Endodermal cell (in vitro differentiated cells): ENCODE measurements at places on chromosomes 6 and 20. TPM values are rescaled to one million over a fixed set of nuclear protein-coding genes. Genes with fewer than 3 reads are reported as not detected.

TNFAIP3 gene
- total RNA-seq, result 8.2 to 15.1 TPM (median 12.3 TPM) in 3 replicates

FAM184A gene
- total RNA-seq, result 186 to 342 TPM (median 205 TPM) in 3 replicates

CFAP61 gene
- 0.73 to 1.1 TPM in 2 of 3 replicates, not detected in the other for total RNA-seq

KCNK5 gene
- total RNA-seq, result 17.1 to 34.2 TPM (median 32.2 TPM) in 3 replicates

GPR6 gene
- total RNA-seq, result not detected in 3 replicates

- H3K4me3 ChIP-seq, result no peak overlapping the region
- H3K27ac ChIP-seq, result no peak overlapping the region
- no peaks in the 10 kb centered on the region for H3K4me1 ChIP-seq
- no peaks in the 10 kb centered on the region for H3K36me3 ChIP-seq
- H3K27me3 ChIP-seq, result no peaks in the 10 kb centered on the region
Measured at GRCh38 chr6:112298021-112298745, 43.8 kb upstream of the LAMA4 start.

DNA sequence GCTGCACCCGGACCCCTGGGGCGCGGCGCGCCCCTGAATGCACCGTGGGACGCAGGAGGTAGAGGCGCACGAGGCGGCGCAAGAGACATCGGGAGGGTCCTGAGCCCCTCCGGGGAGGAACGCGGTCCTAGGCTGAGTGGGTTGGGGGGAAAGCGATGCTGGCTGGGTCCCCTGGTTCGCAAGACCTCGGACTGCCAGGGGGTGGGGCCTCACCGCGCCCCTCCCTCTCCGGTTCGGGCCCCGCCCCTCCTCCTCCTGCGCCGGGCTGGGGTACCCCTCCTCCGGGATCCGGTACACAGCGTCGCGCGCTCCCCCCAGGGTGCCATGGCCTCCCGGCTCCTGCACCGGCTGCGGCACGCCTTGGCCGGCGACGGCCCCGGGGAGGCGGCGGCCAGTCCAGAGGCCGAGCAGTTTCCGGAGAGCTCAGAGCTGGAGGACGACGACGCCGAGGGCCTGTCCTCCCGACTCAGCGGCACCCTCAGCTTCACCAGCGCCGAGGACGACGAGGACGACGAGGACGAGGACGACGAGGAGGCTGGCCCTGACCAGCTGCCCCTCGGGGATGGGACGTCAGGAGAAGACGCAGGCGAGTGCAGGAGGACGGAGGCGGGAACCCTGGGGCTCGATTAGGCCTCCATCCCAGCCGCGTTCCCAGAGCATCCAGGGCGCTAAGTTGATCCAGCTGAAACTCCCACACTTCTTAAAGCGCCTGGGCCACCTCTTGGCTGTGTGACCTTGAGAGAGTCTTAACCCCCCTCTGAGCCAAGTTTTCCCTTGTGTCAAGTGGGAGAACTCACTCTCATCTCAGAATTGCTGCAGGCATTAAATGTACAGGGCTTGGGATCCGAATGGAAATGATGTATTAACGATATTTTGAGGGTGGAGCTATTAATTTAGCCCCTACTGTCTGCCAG is 541 bp downstream of the SNX21 start:
- H3K27me3 ChIP-seq, result no peaks in the 10 kb centered on the region
- DNase-seq, result peak; percentile 93
- peak overlapping the region; percentile 42 for H3K27ac ChIP-seq
- H3K4me1 ChIP-seq, result peaks cover 6% of the 10 kb centered on the region
- peak overlapping the region; percentile 79 for H3K4me3 ChIP-seq

DNA sequence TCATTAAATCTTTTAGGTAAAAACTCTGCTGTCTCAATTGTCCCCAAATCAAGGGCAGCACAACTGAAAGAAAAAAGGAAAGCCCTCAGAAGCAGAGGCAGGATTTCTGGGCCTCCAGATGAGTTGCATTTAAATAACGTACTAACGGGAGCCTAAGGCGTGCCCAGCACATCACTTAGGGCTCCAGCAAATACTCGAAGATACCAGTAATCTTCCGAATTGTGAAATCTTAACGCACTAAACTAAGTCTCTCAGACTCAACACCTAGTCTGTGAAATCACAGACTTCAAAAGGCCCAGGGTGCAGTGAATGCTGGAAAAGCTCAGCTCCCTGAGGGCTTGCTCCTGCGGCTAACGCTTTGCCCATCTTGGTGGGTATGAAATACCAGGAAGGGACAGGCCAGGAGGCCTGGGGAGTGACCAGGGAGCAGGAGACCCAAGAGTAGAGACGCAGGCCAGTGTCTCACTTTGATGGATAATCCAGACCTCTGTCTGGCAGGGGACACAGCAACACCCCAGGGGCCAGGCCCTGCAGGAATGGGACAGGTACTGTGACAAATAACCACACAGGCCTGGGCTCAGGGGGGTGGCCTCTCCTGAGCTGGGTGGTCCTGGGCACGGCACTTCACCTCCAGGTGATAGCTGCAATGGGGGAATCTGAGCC is 36.4 kb downstream of the RRBP1 start:
- peaks cover 76% of the 10 kb centered on the region for H3K36me3 ChIP-seq
- DNase-seq, result no peak
- peaks cover 35% of the 10 kb centered on the region for H3K4me1 ChIP-seq
- no peak overlapping the region for H3K27ac ChIP-seq
- H3K27me3 ChIP-seq, result no peaks in the 10 kb centered on the region
- no peak overlapping the region for H3K4me3 ChIP-seq

GRCh38 chr6:28208111-28208659 is 16.9 kb upstream of the ZSCAN9 start:
- peaks cover 92% of the 10 kb centered on the region for H3K27me3 ChIP-seq
- H3K4me1 ChIP-seq, result no peaks in the 10 kb centered on the region
- peak overlapping the region; percentile 90 for H3K4me3 ChIP-seq
- no peak overlapping the region for H3K27ac ChIP-seq

- H3K27me3 ChIP-seq, result no peaks in the 10 kb centered on the region
- no peaks in the 10 kb centered on the region for H3K4me1 ChIP-seq
- H3K36me3 ChIP-seq, result no peaks in the 10 kb centered on the region
- H3K27ac ChIP-seq, result no peak overlapping the region
- DNase-seq, result no peak
- H3K4me3 ChIP-seq, result no peak overlapping the region
Measured at GRCh38 chr20:32925481-32926196, 66.9 kb downstream of the EFCAB8 start.

DNA sequence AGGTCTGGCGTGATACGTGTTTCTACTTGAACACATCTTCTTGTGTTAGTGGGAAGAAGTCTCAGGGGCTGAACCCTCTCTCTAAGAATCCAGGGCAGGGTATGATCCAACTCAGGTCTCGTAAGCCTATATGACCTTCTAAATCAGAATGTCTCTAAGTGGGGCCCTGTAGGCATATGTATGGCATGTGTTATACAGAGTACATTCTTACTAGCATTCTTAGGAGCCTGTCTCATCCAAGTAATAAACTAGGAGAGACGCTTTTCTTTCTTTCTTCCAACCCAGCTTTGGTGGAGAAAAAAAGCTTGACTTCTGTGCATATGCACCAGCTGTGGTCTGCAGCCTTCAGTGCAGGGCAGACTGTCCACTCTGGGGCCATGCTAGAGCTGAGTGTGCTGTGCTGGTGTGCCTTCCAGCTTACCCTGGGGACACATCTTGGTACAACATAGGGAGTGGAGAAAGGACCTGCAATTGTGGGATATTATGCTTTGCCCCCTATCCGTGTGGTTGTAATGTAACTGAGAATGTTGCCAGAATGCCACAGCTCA is 47.3 kb downstream of the L3MBTL3 start:
- no peak overlapping the region for H3K4me3 ChIP-seq
- H3K27me3 ChIP-seq, result no peaks in the 10 kb centered on the region
- no peak overlapping the region for H3K27ac ChIP-seq
- H3K4me1 ChIP-seq, result no peaks in the 10 kb centered on the region

- no peak overlapping the region for H3K4me3 ChIP-seq
- no peak overlapping the region for H3K27ac ChIP-seq
- H3K27me3 ChIP-seq, result no peaks in the 10 kb centered on the region
- peaks cover 81% of the 10 kb centered on the region for H3K36me3 ChIP-seq
- no peaks in the 10 kb centered on the region for H3K4me1 ChIP-seq
- peak; percentile 61 for DNase-seq
Measured at GRCh38 chr6:2890976-2891767, 11.9 kb downstream of the SERPINB9 start.

DNA sequence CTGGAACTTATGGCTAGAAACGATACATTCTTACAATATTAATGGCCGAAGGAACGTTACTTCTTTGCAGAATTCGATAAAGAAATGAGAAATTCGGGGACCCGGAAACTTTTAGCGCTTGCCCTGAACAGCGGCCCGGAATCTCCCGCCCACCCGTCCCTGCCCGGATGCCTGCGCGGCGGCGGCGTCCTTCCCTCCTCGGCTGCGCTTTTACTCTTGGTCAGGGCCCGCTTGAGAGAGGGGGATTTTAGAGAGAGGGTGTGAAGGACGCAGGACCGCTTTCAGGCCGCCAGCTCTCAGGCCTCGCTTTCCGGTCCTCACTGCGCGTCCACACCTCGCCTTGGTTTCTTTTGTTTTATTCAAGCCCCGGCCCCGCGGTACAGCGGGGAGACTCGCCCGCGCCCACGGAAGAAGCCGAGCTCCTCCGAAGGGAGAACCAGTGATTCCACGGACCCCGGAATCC is 243.7 kb downstream of the ARID1B start:
- H3K27ac ChIP-seq, result peak overlapping the region; percentile 100
- peak; percentile 83 for DNase-seq

DNA sequence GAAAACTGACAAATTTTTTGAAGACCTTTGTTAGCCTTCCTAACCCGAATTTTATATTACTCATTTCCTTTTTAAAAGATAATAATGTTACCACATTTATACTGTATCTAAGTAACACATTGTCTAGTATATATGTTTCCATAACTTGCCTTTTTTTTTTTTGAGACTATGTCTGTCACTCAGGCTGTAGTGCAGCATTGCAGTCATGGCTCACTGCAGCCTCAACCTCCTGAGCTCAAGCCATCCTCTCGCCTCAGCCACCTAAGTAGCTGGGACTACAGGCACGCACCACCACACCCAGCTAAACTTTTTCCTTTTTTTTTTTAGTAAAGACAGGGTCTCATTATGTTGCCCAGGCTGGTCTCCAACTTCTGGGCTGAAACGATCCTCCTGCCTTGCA is 18.6 kb downstream of the ZNFX1 start:
- no peak for DNase-seq
- no peaks in the 10 kb centered on the region for H3K27me3 ChIP-seq
- no peak overlapping the region for H3K4me3 ChIP-seq
- no peaks in the 10 kb centered on the region for H3K4me1 ChIP-seq

GRCh38 chr20:11778206-11778570 is 139.5 kb upstream of the BTBD3 start:
- no peak for DNase-seq
- no peaks in the 10 kb centered on the region for H3K36me3 ChIP-seq
- H3K27me3 ChIP-seq, result no peaks in the 10 kb centered on the region
- H3K4me3 ChIP-seq, result no peak overlapping the region

- DNase-seq, result no peak
- no peak overlapping the region for H3K27ac ChIP-seq
- no peaks in the 10 kb centered on the region for H3K36me3 ChIP-seq
- no peaks in the 10 kb centered on the region for H3K27me3 ChIP-seq
- peaks cover 15% of the 10 kb centered on the region for H3K4me1 ChIP-seq
Measured at GRCh38 chr6:11066505-11067347, 22.6 kb upstream of the ELOVL2 start.

DNA sequence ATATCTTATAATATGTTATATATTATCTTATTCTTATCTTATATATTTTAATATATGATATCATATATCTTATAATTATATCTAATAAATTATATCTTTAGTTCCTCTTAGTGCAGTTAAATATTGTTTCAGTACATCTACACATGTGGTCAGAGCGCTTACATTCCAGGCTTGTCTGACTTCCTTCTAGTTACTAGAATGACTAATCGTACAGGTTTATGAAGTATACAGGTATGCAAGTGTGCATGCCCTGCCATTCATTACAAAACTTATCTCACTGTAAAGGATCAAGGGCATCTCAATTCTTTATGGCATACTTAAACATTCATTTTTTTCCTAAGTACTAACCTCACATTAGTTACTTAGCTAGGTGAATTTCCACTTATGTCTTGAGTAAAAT is 1278.0 kb upstream of the MAP3K7 start:
- H3K4me3 ChIP-seq, result no peak overlapping the region
- no peak for DNase-seq
- H3K27ac ChIP-seq, result no peak overlapping the region

DNA sequence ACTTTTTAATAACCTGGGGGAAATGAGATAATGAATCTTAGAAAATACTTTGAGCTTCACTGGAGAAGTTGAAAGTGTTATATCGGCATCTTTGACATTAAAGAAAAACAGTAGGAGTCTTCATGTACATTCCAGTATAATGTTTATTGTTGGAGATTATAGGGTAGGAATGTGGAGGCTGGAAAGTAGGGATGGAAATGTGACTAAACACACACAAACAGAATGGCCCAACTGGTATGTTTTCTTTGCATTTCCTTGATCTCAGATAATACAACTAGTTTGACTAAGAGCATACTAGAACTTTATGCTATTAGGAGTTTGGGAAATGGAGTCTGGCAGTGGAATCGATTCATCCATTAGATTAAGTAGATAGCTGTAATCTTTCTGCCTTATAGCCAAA is 10.1 kb upstream of the BAG2 start:
- H3K27me3 ChIP-seq, result no peaks in the 10 kb centered on the region
- no peaks in the 10 kb centered on the region for H3K4me1 ChIP-seq
- peaks cover 43% of the 10 kb centered on the region for H3K36me3 ChIP-seq
- H3K27ac ChIP-seq, result no peak overlapping the region
- DNase-seq, result no peak
- H3K4me3 ChIP-seq, result no peak overlapping the region

GRCh38 chr6:107894809-107895396 is 63.1 kb downstream of the SEC63 start:
- H3K4me3 ChIP-seq, result no peak overlapping the region
- DNase-seq, result no peak

DNA sequence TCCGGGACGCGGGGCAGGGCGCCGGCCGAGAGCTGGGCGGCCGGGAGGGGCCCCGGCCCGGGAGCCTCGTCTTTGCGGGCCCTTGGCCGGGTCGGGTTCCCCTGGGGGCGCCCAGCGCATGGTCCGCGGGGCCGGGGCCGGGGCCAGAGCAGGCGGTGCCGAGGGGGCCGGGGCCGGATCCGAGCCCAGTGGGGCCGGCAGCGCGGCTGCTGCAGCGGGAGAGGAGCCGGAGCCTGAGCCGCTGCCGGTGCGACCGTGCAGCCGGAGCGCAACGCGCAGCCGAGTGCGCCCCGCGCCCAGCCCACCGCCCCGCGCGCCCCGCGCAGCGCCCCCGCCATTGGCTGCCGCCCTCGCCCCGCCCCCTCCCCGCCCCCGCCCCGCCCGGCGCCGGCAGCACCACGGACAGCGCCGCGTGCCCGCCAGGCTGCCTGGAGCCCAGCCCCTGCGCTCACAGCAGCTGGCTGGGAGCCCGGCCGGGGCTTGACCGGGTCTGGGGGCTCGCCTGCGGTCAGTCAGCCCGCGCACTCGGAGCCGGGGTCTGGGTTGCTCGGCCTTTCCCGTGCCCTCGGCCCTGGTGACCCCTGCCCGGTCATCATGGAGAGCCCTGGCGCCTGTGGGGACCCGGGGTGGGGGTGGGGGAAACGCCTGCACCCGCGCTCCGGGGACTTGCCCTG is at the start of gene HRH3:
TSS of gene HRH3 (minus strand) at position 287 of the 674 bp plus-strand sequence. CDS start 308 bp downstream, outside the sequence.
- H3K36me3 ChIP-seq, result no peaks in the 10 kb centered on the region
- no peak within 1 kb of the TSS for H3K4me3 ChIP-seq
- peaks cover 4% of the 10 kb centered on the region for H3K4me1 ChIP-seq
- DNase-seq, result peak; percentile 94
